AG08396 (cell line): ENCODE measurements at places on chromosomes 6 and 20.
A peak's percentile ranks its signal among the peaks of the same experiment; 100 is the strongest.

- no peak for DNase-seq
Observed at GRCh38 chr6:136511397-136511796, 38.8 kb downstream of the MAP7 start.

DNA sequence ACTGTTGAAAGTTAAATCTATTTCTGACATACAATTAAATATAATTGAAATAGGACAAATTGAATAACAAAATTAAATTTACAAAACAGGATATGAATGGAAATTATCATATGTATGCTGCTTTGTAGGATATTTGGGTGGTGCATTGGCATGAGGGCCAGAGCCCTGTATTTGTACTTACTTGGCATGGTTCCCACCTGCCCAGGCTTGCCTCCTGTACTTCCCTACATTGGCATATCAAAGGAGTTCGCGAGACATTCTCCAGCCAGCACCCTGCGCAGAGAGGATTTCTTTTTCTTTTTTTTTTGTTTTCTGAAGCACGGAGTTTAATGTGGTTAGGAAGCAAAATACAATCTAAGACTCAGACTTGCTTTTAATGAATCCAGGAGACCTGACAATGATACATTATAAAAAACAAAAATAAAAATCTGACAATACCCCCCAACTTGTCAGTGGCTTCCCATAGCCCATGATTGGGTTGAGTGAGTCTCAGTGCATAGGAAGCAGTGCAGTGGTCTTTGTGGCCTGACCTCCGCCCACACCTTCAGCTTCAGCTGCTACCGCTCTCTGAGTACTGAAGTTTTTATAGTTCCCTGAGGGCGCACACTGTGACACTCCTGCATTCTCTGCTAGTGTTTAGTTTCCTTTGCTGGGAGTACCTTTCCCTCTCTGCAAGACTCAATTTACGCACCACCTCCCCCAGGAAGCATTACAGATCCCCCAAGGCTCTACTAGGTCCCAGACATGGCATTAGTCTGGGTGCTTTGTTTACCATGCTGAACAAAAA lies 440.8 kb downstream of the UTRN start:
- DNase-seq, result no peak

DNA sequence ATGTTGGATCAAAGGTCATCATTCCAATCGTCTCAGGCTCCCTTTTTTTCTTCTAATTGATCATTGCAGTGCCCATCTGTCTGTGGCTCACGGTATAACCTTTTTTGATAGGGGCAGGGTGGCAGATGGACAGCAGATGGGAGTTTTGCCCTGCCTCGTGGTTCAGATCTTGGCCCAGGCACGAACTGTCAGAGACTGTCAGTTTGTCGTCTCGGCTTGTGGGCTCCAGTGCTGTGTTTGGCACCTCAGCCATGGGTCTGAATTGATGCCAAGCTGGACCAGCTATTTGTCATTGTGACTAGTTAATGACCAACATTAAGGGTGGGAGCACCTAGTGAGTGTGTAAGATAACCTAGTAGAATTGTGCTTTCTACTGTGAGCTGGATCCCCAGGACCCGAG lies 197.6 kb downstream of the PRL start:
- no peak for DNase-seq

GRCh38 chr6:116349216-116349615 lies 21.5 kb upstream of the DSE start:
- DNase-seq, result no peak

DNA sequence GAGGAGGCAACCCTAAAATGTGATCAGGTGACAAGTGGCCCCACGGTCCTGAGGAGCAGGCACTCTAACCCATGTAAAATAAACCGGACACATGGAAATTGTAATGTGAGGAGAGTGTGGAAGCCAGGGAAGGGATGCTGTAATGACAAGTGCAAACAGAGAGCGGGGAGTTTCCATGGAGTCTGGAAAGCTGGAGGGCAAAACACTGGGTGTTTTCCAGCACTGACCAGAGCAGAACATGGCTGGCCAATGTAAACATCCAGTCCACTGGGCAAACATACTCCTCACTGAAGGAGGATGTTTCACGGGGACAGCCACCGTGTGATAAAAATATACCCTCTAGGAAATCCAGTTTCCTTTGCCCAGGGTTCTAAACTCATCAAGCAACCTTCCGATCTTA lies 219.0 kb upstream of the JARID2 start:
- no peak for DNase-seq

DNA sequence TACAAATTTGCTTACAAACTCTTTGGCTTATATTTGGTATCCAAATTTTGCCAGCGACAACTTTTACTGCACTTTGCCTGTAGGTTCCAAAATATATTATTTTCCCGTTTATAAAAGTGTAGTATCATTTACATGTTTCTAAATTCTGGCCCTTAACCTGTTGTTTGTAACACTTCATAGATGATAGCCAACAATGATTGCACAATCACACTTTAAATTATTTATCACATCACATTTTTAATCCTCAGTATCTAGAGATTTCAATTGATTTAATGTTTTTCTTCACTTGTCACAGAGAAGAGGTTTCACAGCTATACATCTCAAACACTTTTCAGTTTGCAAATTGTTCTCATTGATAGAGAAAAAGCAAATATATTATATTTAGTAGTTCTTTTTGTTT lies 1151.2 kb upstream of the EYS start:
- no peak for DNase-seq

DNA sequence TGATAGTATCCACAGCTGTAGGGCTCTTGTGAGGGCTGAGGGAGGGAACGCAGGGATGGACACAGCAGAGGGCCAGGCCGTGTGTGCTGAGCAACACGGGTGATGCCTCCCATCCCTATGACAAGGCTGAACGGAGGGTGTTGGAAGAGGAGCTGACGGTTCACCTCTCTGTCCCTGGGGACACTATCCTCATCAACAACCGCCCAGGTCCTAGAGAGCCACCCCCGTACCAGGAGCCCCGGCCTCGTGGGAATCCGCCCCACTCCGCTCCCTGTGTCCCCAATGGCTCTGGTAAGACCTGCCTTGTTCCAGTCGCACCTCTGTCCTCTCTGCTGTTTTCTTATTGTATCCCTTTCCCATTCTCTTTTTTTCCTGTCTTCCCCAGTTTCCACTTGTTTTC lies 10.1 kb downstream of the DDR1 start:
- DNase-seq, result no peak

GRCh38 chr6:3233321-3233720 lies 5.9 kb upstream of the TUBB2B start:
- no peak for DNase-seq

DNA sequence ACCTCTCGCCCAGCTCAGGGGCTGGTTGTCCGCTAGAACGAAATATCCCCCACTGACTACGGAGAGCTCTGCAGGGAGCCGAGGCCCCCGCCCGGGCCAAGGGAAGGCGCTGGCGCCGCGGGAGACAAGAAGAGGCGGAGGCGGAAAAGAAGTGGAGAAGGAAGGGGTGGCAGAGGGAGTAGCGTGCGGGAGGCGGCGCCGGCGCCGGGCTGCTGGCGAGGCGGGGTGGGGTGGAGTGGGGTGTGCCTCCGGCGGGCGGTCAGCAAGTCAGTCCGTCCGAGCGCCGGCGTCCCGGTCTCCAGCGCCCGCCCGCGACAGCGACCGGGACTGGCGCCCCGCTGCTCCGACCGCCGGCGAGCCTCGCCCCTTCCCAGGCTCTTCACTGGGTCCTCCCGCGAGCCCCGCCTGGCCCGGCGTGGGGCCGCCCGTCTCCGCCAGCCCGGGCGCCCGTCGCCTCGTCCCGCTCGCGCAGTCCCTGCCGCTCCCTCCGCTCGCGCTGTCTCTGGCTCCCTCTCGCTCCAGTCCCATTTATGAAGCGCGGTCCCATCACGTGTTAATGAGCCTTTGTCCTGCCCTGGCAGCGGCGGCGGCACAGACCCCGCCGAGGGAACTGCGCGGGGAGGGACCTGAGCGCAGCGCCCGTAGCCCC lies at the start of gene CNR1:
Gene CNR1 (minus strand): TSS at position 504 of the 649 bp plus-strand sequence. CDS start 21,073 bp downstream, outside the sequence.
- DNase-seq, result peak; percentile 37

GRCh38 chr20:39849664-39850063 lies 839.4 kb downstream of the MAFB start:
- peak; percentile 83 for DNase-seq

GRCh38 chr6:23245572-23245971 lies 676.2 kb downstream of the HDGFL1 start:
- no peak for DNase-seq

- no peak for DNase-seq
Observed at GRCh38 chr6:86193821-86194220, 551.1 kb upstream of the SYNCRIP start.

GRCh38 chr6:149900620-149901443 lies 2.9 kb upstream of the RAET1E start:
- no peak for DNase-seq
